ENCODE measurements at places on chromosomes 2 and 18.

DNA sequence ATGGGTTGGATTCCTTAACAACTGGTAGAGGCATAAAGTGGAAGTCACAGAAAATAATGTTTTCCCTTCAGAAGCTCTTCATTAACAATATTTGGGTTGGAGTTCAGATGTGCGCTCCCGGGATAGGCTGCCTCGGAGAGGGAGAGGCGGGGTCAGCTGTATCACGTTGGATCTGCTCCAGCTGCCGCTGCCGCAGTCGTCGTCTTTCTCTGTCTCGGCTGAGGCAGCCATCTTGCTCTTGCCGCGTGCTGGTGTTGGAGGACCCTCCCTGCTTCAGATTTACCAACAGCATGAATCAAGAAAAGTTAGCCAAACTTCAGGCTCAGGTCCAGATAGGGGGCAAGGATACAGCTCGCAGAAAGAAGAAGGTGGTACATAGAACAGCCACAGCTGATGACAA, 35.1 kb downstream of the TANC1 start:
- DNase-seq = no peak

DNA sequence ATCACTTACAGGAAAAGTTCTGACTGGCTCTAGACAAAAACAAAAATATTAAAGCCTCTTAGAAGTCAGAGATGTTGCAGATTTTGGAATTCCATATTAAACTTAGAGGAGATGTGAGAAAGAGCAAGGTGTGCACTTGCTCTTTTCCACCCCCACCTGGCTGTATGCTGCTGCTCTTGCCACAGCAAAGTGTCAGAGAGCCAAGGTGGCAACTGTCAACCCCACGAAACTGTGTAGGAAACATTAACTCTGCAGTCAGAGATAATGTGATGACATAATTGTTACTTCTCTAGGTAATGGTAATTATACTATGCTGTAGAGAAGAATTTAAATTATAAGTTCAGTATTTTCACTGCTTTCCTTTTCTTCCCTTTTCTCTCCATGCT, 25.4 kb downstream of the CD8A start:
- no peak for DNase-seq

- no peak for DNase-seq
Measured at GRCh38 chr2:238441262-238442114, 14.8 kb downstream of the ASB1 start.

DNA sequence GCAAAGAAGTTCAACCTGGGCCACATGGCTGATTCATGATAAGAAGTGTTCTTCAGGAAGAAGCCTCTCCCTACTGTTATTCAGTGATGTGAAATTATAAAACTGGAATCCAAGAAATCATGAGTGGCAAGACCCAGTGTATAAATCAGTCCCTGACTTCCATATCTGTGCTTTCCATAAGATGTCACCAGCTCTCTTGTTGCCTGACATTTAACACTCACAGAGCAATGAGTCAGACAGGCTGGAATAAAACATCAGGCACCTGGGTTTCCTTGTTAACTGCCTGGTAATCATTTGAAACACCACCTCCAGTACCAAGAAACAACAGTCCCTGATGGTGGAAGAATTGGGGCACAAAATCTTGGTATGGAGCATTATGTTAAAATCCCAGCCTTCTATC, 76.1 kb downstream of the SCG2 start:
- DNase-seq = no peak

GRCh38 chr18:2522112-2522511, 49.2 kb downstream of the METTL4 start:
- DNase-seq = no peak

GRCh38 chr2:63741884-63742579, 99.7 kb upstream of the UGP2 start:
- DNase-seq = peak; percentile 70

Measured in ELR (cell line).